SK-N-SH (cell line): ENCODE measurements at places on chromosomes 6 and 20. TPM values are rescaled to one million over a fixed set of nuclear protein-coding genes. Genes with fewer than 3 reads are reported as not detected.

The CDKAL1 gene
- polyA plus RNA-seq = 2.6 and 3.8 TPM in 2 replicates

- DNase-seq = no peak
- peak overlapping the region; percentile 80 for H3K27ac ChIP-seq
- no peaks in the 10 kb centered on the region for H3K27me3 ChIP-seq
These were observed 1.4 kb downstream of the ZNF184 start for GRCh38 chr6:27471365-27472115.

GRCh38 chr6:42210551-42210950 is 7.1 kb downstream of the MRPS10 start:
- H3K4me3 ChIP-seq = no peak overlapping the region
- peaks cover 6% of the 10 kb centered on the region for H3K4me1 ChIP-seq
- peaks cover 76% of the 10 kb centered on the region for H3K36me3 ChIP-seq
- H3K27ac ChIP-seq = peak overlapping the region; percentile 82
- DNase-seq = no peak

DNA sequence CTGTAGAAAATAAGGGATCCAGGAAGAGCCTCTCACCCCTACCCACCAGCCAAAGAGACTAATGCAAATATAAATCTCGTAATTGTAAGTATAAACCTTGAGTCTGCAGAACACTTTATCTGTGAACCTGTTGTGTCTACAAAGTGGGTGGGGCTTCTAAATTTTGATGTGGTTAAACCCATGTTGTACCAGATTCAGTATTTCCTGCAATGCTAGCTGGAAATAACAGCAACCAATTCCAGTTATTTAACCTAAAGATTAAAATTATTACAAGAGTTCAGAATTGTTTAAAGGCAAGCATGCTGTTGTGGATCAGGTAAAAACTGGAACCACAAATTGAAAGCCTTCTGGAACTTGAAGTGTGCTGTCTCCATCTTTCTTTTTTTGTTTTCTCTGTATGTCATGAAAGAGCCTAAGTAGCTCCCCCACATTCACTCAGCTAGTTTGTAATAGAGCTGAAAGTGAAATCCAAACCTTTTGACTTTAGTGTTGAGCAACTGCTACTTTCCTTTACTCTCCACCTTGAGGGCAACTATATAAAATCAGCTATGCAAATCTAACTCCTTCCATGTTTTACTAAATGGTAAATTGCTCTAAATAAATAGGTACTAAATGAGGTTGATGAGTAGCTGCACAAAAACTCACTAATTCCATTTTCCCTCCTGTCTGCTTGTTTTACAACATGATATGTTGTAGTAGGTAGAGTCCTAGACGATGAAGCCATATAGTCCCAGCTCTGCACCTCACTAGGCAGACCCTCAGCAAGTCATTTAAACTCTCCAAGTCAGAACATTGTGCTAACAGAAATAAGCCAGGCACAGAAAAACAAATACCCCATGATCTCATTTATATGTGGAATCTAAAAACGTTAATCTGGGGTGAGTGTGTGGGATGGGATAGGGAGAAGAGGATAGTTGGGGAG is 17.9 kb upstream of the THEMIS start:
- H3K27me3 ChIP-seq = no peaks in the 10 kb centered on the region
- no peak for DNase-seq
- H3K4me3 ChIP-seq = no peak overlapping the region
- H3K4me1 ChIP-seq = no peaks in the 10 kb centered on the region
- no peaks in the 10 kb centered on the region for H3K36me3 ChIP-seq

DNA sequence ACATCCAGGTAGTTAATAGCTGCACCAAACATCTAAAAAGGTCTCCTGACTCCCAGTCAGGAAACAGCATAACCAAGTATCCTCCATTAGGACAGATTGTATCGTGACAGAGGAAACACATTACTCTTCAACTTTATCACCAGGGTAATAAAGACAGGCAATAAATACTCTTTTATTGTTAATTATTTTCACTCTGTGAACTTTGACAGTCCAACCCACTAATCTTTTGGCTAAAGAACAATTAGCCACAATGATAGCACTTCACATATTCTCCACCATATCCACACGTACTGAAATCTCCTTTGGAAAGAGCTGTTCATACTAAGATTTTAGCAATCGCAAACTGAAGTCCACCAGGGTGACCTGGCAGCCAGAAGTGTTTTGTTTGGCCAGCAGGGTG is 46.4 kb downstream of the ARHGAP18 start:
- DNase-seq = no peak
- peak overlapping the region; percentile 31; the same call in 1 of the 2 replicates for H3K27ac ChIP-seq
- no peak overlapping the region for H3K4me3 ChIP-seq
- H3K4me1 ChIP-seq = peaks cover 2% of the 10 kb centered on the region; the same call in 1 of the 2 replicates

The C20orf141 gene
- polyA plus RNA-seq = 1.1 and 1.2 TPM in 2 replicates

The LZTS3 gene
- polyA plus RNA-seq = 11.9 and 12.3 TPM in 2 replicates

- peaks cover 6% of the 10 kb centered on the region; the same call in 1 of the 2 replicates for H3K4me1 ChIP-seq
- no peaks in the 10 kb centered on the region for H3K27me3 ChIP-seq
- H3K36me3 ChIP-seq = no peaks in the 10 kb centered on the region
- H3K4me3 ChIP-seq = no peak overlapping the region
- no peak for DNase-seq
- no peak overlapping the region for H3K27ac ChIP-seq
These were observed 304.0 kb downstream of the QKI start for GRCh38 chr6:163718537-163718936.

The TRIM40 gene
- not detected in 2 replicates for polyA plus RNA-seq

The CALHM6 gene
- 0.31 and 0.51 TPM in 2 replicates for polyA plus RNA-seq

DNA sequence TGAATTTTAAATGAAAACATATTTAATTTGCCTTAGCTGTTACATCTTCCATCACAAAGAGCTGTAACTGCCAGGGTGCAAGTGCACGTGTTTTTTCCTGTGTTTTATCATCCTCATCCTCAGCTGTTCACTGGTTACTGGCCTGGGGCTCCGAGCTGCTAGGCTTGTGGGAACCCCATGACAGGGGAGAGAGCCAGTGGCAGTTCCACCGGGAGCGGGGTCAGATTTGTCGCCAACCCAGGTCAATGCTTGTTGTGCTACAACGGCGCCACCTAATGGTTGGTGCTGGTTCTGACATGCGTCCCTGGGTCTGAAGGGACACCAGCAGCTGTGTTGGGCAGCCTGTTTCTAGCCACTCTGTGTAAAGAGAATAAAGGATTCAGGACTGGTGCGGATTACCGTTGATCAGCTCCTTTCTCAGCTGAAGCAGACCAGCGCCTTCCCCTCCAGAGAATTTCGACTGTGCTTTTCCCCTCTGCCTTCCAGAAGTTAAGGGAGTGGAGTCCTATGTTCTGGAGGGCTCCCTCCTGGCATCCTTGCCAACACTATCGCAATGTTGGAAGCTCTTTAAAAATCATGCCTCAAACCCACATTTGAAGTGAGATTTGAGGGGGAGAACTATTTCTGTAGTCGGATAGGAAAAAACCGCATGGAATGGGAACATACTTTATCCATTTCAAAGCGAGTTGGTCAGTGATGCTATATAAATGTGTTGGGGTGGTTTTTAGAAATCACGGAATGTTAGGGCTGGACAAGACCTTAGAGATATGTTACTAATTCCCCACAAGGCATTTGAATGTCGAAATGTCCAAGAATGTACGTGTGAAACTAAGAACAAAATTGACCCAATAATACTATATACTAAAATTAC is 32.1 kb downstream of the SUMO4 start:
- peak; percentile 92 for DNase-seq
- no peak overlapping the region for H3K27ac ChIP-seq
- no peaks in the 10 kb centered on the region for H3K27me3 ChIP-seq

The SEL1L2 gene
- 0.15 TPM in 1 of 2 replicates, not detected in the other for polyA plus RNA-seq
